CD4-positive, alpha-beta T cell treated with Interleukin-15 for 4 hours (primary cell): ENCODE measurements at places on chromosomes 6 and 20.

DNA sequence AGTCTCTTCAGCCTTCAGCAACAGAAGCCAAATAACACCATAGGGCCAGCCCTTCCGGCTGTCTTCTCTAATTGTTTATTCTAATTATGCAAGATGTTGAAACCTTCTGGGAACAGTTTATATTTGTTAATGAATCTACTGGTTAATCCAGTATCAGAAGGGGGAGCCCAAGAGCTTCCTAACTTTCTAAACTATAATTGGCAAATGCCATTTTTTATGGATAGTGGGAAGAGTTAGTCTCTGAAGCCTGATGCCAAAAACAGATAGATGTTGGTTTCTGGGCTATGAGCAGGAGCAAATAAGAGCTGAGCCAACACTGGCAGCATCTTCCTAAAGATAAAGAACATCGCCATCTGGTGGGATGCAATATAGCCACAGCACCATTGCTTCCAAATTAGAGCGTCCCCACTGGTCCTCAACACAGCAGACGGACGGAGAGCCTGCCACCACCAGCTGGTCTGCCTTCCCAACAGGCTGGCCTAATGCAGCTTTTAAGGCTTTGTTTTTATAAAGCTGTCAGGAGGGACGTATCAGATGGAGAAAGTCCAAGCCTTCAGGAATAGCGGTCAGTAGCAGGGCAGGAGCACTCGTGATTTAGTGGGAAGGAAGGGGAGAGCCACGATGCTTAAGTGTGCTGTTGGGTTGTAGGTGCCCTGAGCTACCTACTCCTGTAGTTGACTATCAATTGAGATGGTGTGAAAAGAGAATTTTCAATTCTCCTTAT, 118.8 kb downstream of the RALGAPA2 start:
- no peak for DNase-seq

DNA sequence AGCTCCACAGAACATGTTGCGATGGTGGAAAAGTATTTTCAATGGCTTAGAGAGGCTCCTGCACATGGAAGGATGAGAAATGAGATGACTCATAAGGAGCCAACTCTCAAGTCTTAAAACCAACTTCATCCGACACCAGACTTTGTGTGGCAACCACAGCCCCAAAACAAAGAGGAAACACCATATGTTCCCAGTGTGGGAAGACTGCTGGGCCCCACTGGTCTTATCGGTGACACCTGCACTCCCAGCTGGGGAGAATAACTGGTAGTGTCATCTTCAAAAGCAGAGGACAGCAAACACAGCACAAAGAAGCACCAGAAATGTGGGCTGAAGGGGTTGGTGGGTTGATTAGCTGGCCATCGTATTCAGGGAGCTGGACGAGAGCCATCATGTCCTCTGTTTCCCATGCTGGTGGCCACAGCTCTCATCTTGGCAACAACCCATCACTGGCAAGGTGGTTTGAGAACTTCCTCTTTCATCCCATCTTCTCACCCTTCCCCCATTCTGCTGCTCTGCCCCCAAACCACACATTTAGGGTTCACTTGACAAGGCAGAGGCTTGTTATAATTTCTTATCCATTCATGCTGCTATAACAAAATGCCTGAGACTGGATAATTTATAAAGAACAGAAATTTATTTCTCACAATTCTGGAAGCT, 46.0 kb upstream of the TASP1 start:
- no peak for DNase-seq

DNA sequence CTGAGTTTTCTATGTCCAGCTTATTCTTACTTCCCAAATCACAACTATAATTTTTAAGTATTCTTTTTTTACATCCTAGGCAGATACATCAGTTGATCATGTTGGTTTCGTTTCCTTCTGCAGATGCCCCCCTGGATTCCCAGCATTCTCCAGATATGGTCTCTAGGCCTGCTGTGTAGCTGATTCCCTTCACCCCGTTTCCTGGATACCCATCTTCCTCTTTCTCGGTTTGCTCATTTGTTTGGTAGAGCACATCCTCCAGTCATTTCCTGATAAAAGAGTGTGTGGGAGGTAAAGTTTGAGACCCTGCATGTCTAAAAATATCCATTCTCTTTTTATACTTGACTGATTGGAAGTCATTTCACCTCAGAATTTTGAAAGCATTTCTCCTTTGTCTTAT, 66.4 kb downstream of the ANKS1A start:
- DNase-seq: no peak

DNA sequence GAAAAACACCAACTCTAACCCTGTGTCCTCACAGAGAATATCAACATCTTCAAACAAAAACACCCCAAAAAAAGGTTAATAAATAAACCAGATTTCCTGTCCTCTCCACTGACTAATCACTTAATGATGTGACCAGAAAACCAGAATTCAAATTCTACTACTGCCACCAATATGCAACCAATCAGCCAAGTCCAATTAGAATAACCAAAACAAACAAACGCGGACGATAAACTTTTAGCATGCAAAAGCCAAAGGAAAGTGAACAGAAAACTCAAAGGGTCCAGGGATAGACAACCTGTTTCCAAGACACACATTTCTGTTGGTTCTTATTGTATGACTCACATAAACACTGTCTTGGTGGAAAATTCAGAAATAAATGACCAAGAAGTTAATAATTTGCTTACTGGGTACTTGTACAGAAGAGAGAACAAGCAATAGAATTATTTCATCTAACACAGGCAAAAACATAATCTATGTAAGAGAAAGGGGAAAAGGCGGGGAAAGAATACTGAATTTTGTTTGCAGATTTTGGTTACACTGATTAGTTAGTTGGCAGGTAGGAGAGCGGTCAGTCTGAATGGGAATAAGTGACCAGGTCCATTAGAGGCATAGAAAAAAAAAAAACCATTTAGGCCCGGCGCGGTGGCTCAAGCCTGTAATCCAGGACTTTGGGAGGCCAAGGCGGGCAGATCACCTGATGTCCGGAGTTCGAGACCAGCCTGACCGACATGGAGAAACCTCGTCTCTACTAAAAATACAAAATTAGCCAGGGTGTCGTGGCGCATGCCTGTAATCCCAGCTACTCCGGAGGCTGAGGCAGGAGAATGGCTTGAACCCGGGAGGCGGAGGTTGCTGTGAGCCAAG, 34.1 kb downstream of the HFE start:
- no peak for DNase-seq

DNA sequence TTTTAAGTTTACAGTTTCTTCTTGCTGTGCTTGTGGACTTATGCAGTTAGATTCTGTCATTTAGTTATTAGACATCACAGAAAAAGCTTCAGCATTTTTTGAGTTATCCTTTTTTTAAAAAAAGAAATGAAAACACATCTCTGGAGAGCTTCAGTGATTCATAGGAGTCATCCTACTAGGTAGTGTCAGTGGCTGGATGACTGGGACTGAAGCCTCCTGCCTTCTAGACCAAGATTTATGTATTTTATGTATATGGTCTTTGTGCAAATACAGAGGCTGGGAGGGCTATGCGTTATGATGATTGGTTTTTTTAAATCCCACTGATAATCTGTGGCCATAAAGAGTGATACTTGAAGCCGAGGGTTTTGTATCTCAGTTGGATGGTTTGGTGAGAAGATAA, 125.9 kb upstream of the JAG1 start:
- no peak for DNase-seq

GRCh38 chr6:33990061-33990541, 155.8 kb downstream of the GRM4 start:
- no peak for DNase-seq

DNA sequence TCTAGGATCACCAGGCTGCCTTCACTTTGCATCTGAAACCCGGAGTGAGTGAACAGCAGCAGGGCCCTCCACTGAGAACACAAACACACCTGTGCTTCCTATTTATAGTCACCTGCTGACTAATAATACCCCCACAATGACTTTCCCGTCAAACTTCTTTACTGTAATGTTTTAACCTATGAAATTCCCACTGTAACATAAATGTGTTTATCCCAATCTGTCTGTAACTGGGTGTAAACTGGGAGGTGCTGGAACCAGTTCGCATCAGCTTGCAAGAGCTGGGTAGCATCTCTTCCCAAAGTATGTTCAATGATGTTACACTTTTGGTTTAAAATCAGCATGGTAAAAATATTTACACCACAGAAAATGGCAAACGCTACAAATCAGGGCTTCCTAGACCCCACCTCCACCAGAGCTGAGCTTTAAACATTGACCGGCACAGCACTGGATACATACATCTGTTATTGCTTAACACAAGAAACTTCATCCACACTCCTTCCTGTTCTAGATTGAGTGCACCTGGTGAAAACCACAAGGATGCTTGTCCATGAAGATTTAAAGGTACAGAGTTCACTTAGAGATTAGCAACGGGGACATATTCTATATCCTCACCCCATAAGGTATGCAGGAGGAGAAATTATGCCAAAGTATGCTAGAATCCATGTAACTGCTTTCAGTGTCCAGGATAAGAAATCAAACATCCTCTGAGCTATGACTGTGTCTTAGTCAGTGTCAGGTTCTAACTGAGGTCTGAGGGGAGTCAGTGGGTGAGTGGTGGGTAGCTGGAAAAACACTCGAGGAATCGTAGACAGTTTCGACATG, 79.0 kb downstream of the ALDH8A1 start:
- DNase-seq: no peak

GRCh38 chr6:53112404-53112803, 36.2 kb downstream of the GCM1 start:
- DNase-seq: no peak

- no peak for DNase-seq
Measured at GRCh38 chr6:136306466-136306865, 16.8 kb upstream of the BCLAF1 start.

- DNase-seq: no peak
Measured at GRCh38 chr6:107644513-107644912, 154.6 kb downstream of the SOBP start.

GRCh38 chr6:18997375-18997826, 610.3 kb downstream of the RNF144B start:
- no peak for DNase-seq

DNA sequence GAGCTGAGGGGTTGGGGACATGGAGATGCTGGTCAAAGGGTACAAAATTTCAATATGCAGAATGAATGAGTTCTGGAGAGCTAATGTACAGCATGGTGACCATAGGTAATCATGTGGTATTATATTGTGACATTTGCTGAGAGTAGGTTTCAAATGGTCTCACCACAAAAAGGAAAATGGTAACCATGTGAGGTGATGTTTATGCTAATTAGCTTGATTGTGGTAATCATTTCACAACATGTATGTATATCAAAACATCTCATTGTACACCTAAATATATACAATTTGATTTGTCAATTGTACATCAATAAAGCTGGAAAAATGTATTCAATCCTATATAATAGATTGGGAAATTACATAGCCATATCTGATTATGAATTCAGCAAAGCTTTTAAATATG, 29.5 kb upstream of the TMEM14A start:
- no peak for DNase-seq

DNA sequence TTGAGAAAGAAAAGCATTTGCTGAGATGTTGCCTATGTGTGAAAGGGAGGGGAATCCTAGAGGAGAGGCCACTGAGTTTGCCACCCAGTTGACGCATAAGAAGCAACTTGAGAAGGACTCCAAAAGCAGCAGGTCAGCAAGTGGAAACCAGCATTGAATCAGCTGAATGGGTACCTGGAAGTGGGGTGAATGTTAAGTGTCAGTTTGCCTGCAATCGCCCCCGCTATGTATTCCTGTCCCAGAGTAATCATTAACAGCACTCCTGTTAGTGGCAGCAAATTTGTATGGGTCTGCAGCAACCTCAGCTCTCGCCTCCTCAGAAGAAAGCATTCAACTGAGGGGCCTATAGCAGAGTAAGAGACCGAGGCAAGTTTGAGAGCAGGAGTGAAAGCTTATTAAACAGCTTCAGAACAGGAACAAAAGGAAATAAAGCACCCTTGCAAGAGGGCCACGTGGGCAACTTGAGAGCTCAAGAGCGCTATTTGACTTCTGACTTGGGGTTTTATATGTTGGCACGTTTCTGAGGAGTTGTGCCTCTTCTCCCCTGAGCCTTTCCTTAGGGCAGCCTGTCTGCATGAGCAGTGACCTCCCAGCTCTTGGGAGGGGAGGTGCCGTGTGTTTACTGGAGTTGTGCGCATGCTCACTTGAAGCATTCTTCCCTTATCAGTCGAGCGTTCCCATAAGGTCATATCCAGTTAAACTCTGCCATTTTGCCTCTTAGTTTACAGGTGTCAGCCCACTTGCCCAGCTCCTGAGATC, 122.6 kb upstream of the PHACTR1 start:
- DNase-seq: no peak

DNA sequence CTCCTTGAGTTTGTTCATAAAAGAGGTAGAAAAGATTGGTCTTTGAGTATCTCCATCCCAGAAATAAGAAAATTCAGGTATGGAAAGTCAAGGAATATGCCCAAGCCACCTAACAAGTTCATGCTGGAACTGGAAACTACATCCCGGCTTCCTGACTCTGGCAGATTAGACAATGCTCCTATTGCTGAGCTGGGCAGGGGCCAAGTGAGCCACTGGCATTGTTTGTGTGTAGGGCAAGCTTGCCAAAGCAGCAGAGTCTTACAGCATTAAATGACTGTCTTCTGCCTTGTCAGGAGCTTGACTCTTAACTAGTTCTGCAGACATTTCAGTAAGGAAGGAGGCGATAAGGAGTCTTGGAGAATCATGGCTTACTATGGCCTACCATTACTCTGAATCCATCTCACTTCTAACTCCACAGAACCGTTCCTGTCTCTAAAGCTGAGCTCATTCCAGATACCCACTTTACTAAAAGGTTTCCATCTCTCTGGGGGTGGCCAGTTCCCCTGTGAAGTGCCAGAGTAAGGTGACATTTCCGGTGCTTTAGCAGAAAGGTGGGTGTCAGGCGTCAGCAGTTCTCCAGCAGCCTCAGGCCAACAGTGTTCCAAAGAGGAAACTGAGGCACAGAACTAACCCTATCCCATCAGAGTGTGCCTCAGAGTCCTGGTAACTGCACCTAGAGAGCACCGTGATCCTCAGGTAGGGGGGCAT, 30.1 kb downstream of the PRDM1 start:
- DNase-seq: no peak

DNA sequence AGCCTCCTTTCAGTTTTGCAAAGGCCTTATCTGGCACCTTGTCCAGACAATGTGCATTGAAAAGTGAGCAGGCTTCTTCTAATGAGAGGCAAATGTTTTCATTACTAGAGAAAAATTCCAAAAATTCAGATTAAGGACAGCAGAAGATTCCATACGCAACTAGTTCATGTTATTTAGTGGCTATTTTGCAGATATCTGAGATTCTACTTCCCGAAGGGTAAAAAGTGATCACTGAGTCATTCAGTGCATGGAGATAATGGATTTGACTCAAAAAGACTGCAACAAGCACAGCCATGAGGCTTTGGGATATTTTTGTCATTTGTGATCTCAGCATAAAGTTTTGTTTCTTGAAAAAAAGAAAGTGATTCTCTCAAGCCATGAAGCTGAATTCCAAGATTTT, 29.9 kb downstream of the METTL24 start:
- DNase-seq: no peak
